GM18507 (cell line): ENCODE measurements at places on chromosomes 7 and 10.
A peak's percentile ranks its signal among the peaks of the same experiment; 100 is the strongest.

- DNase-seq = no peak
Observed at GRCh38 chr10:86329093-86329710, 37.4 kb downstream of the GRID1 start.

- DNase-seq = no peak
Observed at GRCh38 chr7:95843286-95843685, 70.9 kb downstream of the DYNC1I1 start.

GRCh38 chr7:762885-763284, 35.8 kb upstream of the PRKAR1B start:
- no peak for DNase-seq

DNA sequence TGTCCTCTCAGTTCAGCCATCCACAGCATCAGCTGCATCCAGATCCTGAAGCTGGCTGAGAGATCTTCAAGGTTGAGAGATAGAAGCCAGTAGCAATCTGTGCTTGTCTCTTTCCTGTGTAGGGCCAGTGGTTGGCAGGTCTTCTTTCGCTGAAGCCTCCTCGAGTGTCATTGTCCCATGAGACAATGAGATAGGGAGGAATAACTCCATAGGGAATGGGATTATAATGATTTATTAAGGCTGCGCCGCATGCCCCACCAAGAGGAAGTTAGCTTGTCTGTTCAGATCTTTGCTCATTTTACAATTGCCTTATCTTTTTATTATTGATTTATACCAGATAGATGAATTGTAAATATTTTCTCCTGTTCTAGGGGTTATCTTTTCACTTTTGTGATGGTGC, 61.5 kb downstream of the MCMBP start:
- DNase-seq = no peak

DNA sequence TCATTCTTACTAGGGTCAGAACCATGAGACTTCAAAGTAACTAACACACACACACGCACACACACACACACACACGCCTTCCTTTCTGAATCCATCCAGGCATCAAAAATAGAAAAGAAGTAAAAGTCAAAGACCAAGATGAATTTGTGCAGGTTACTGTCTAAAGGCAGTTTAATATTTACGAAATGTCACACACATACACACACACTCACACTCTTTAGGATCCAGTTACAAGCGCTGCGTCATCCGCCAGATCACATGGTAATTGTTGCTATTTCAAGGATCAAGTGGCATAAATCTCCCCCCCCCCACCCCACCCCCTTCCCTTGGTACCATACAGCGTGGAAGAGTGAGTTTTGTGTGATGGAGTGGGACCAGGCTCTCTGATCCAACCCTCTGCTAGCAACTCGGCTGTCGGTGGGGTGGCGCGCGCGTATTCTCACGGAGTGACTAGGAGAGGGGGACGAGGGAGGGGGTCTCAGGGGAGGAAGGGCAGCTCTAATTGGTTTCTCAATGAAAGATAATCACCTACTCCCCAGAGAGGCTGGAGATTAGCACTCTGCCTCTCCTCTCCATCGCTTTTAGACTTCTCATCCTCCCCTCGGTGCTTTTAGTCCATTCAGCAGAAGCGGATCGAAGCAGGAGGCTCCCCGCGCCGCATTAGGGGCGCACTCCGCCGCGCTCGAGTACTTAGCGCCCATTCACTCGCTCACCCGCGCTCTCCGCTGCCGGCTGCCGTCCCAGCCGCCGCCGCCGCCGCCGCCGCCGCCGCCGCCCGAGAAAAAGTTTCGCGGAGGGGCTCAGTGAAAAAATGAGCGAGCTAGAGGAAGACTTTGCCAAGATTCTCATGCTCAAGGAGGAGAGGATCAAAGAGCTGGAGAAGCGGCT, 83.5 kb upstream of the PRKG1 start:
- DNase-seq = no peak

DNA sequence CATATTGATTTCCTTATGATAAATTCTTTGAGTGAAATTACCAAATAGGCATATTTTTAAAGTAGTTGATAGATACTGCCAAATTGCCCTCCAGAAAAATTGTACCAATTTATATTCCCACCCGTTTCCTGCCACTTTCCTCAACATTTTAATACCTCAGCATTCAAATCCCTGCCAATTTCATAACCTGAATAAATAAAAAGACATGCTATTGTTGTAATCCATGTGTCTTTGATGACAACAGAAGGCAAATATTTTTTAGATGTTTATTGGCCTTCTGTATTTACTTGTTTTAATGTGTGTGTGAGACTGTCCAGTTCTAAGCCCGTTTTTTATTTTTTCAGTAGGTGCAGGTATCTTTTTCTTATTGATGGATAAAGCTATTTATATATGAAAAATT, 71.7 kb downstream of the TEX36 start:
- DNase-seq = no peak

DNA sequence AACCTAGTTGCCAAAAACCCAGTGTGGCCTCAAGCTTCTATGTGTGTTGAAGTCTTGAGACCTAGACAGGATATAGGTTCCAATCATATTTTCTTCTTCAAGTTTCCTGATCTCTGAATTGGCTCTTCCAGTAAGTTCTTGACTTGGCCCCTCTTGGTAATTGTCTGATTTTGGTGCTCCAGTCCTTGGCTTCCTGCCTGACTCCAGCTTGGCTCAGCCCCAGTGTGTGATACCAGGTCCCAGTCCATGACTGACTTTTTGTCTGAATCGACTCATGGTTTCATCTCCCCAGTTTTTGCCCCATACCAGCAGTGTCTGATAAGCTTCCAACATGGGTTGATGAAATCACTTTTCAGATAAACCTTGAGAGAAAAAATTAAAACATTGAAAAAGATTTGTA, 72.3 kb downstream of the FAS start:
- DNase-seq = no peak

DNA sequence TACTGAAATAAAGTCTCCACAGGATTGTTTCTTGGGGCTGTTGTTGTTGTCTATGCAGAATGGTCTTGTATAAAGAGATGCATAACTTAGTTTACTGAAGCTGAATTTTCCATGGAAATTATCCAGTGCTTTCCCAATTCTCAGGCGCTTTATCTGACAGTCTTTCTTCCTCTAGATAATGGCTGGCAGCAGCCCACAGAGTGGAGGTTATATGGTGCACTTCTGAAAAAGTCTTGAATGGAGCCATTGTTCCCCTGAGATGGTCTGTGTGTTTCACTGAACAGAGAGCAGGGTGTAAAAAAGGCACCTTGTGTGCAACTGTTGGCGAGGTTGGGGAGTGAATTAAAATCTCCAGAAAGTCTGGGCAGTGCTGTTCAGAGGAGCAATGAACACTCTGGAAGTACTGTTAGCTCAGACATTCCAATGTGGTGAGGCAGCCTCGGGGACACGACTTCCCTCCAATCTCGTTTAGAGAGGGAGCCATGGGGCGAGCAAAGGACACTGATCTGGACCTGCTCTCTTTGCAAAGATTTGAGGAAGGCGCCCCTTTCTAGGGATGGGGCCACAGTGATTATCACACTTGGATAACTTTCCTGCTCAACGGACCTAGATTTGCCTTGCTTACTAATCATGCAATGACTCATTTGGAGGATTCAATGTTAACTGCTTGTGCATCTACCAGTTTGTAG, 2.0 kb upstream of the PLCE1 start:
- no peak for DNase-seq

- no peak for DNase-seq
Observed at GRCh38 chr10:31028081-31028480, 3.6 kb downstream of the ZNF438 start.

DNA sequence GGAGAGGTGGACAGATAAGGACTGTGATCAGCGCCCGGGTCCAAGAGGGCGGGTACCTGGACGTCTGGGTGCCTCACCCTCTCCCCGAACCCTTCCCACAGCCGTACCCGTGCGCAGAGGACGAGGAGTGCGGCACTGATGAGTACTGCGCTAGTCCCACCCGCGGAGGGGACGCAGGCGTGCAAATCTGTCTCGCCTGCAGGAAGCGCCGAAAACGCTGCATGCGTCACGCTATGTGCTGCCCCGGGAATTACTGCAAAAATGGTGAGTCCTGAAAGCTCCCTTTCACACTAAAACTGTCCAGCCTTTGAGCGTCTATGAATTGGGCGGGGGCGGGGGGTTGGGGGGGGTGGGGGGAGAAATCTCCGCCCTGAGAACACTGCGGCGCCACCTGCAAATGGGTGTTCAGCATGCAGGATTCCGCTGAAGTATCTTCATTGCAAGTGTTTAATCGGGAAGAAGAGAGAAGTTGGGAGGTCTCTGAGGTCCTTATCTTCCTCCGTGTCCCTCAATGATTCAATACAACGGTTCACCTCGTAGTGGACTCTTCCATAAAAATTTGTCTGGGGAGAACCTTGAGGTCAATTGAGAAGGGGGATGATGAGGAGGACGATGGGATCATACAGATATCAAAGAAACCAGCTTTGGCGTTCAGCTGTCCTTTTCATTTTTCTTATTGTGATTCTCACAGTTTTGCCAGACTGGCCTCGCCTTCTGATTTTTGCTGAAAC, 906 bp downstream of the DKK1 start:
- no peak for DNase-seq

DNA sequence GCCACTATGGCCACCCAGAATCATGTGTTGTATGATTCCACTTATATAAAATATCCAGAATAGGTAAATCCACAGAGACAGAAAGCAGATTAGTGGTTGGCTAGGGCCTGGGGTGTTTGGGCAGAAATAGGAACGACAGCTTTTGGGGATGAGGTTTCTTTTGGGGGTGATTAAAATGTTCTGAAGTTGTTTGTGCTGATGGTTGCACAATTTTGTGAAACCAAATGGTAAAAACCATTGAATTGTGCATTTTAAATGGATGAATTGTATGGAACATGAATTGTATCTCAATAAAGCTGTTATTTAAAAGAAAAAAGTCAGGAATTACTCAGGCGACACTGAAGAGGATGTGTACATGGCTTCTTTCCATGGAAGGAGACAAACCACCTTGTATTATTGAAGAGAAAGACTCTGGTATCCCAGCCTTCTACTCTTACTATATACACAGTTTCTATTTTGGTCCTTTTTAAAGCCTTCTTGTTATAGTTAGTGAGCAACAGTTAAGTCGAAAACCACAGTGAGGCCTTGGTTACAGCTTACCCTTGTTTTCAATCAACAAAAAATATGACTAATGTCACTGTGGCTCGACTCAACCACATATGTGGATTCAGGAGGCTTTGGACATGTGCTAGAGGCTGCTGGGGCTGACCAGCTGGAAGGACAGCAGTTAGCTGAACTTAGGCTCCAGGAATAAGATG, 57.1 kb upstream of the KMT2E start:
- DNase-seq = no peak

GRCh38 chr10:119316002-119316358, 108.6 kb downstream of the GRK5 start:
- DNase-seq = no peak

GRCh38 chr10:10791869-10792268, 225.8 kb upstream of the CELF2 start:
- DNase-seq = no peak

DNA sequence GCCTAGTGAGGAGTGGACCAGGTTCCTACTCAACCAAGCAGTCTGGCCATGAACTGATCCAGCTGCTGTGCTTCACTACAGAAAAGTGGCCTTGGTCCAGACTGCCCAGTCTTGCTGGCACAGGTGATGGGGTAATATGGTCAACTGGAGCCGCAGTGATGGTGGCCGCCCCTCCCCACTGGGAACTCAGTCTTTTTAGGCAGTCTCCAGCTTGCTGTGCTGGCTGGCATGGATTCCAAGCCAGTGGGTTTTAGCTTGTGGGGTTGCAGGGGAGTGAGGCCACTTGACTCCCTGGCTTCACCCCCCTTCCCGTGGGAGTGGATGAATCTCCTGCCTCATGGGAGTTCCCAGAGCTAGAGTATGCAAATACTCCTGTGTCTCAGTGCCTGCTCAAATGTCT, 52.7 kb upstream of the CDK6 start:
- DNase-seq = no peak

DNA sequence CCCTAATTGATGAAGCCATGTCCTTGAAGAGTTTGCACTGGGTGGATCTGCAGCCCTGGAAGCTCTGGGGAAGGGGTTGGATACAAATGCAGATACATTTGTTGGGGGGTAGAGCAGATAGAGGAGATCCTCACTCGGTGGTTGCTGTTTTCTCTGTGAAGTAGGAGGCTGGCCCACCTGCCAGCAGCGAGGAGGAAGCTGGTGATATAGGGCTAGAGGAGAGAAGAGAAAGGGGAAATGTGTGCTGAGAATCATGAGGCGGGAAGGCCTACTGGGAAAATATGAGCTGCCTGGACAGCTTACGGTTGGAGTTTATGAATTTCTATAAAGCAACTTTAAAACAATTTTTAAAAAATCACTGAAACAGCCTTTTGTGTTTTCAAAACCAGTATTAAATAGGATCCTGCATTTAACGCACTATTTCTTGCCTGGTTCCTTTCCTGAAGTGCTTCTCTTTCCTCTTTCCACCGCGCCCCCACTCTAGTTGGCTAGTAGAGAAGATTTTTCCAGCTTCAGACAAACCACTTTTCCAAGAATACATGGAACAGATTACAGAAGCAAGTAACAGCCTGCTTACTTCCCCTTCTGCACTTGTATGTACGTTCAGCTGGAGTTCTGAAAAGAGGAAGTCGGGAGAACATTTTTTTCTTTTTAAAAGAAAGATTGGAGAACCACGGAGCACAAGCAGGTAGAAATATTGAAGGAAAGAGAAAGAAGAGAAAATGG, 100.6 kb upstream of the GLCCI1 start:
- DNase-seq = no peak

DNA sequence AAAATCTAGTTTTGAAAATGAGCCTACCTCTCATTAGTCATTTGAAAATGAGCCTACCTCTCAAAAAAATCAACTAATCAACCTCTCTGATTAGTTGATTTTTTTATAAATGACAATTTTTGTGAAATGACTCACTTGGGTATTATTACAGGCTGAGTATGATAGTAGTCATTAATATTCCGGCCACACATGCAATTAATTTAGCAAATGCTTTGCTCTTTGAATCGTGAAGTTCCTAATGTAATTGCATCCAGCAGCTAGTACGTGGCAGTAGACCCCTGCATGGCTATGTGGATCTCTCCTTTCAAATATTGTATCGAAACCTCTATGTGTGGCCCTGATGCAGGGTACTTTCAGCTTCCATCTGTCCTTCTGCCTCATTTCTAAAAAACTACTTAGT, 245.9 kb upstream of the PHYHIPL start:
- DNase-seq = no peak

GRCh38 chr10:132417957-132418441, 21.0 kb downstream of the PWWP2B start:
- no peak for DNase-seq

- no peak for DNase-seq
Observed at GRCh38 chr10:77700086-77700485, 62.5 kb upstream of the KCNMA1 start.

- DNase-seq = peak; percentile 22
Observed at GRCh38 chr10:71531485-71532446, 135.0 kb downstream of the CDH23 start.

- DNase-seq = no peak
Observed at GRCh38 chr10:112383325-112383724, 9.4 kb downstream of the ACSL5 start.

- no peak for DNase-seq
Observed at GRCh38 chr7:55965100-55965470, 700 bp downstream of the NIPSNAP2 start.

GRCh38 chr10:106898446-106898845, 266.1 kb downstream of the SORCS1 start:
- no peak for DNase-seq

GRCh38 chr7:156746891-156747290, 106.3 kb downstream of the RNF32 start:
- no peak for DNase-seq

GRCh38 chr7:6026011-6026819, 5.0 kb upstream of the ANKRD61 start:
- DNase-seq = peak; percentile 42
